CD4-positive, alpha-beta memory T cell (primary cell): ENCODE measurements at places on chromosomes 2 and 18.
A peak's percentile ranks its signal among the peaks of the same experiment; 100 is the strongest.

DNA sequence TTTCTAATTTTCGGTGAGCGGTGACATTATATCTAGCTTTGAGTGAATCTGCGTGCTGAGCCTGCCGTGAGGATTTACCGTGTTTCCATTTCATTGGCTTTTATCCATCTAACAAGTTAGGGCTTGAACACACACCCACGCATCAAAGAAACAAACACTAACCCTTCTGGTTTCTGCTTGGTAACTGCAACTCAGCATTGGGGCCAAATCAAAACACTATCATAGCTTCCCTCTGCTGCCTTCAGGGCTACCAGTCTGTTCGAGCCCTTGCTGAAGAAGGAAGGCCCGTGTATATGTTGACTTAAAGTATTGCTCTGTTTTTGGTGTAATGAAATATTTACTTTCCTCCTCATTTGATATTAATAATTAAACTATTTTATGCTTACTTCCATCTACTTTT is 227.2 kb downstream of the PHLPP1 start:
- H3K4me3 ChIP-seq, result no peak overlapping the region
- no peaks in the 10 kb centered on the region for H3K4me1 ChIP-seq
- no peaks in the 10 kb centered on the region for H3K36me3 ChIP-seq
- H3K27ac ChIP-seq, result no peak overlapping the region

DNA sequence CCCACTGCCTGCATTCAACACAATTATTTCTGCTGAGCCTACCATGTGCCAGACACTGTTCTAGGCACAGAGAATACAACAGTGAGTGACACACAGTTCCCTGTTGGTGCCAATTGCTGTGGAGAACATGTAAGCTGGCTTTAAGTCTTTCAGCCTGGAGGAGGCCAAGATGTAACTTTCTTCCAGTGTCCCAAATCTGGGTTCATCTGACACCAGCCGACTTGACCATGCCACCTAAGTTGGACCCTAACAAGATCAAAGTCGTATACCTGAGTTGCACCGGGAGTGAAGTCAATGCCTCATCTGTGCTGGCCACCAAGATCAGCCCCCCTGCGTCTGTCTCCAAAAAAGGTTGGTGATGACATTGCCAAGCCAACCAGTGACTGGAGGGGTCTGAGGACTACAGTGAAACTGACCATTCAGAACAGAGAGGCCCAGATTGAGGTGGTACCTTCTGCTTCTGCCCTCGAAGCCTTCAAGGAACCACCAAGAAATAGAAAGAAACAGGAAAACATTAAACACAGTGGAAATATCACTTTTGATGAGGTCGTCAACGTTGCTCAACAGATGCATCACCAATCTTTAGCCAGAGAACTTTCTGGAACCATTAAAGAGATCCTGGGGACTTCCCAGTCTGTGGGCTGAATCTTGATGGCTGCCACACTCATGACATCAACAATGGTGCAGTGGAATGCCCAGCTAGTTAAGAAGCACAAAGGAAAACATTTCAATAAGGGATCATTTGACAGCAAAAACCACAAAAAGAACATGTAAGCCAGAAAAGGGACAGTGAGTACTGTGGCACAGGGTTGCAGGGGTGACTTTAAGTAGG is 6.3 kb downstream of the TRABD2A start:
- peak overlapping the region; percentile 16 for H3K27ac ChIP-seq
- no peaks in the 10 kb centered on the region for H3K27me3 ChIP-seq
- peaks cover 87% of the 10 kb centered on the region for H3K4me1 ChIP-seq
- peak; percentile 71 for DNase-seq

DNA sequence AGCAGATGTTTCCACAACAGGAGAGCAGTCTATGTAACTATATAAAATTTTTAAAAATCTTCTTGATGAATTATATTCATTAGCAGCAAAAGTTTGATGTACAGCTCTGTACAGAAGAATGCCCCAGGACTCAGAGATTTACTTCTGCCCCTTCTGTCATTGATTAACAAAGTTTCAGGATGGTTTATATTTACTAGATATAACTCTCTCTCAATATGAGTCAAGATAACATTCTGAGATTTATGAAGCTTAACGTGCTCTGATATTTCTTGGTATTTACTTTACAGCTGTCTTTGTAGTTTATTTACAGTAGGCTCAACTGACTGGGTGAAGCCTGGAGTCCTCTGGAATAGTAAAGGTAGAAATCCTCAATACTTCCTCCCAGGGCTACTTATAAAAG is 93.6 kb upstream of the HNMT start:
- DNase-seq, result no peak
- no peaks in the 10 kb centered on the region for H3K36me3 ChIP-seq
- no peaks in the 10 kb centered on the region for H3K27me3 ChIP-seq

DNA sequence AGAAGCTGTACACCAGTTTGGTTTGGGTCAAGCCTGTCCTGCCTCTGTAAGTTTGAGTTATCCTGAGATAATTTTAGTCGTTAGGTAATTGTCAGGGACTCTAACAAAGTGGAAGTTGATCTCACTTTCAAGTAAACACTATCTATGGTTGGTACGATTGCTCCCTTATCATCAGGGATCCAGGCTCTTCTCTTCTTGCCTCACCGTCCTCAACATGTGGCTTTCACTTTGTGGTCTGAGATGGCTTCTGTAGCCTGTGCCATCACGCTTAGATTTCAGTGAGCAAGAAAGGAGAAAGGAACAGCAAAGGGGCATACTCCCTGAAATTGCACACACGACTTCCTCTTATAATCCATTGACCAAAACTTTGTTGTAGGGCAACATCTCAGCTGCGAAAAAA is 115.6 kb downstream of the CTAGE1 start:
- no peaks in the 10 kb centered on the region for H3K4me1 ChIP-seq
- H3K4me3 ChIP-seq, result no peak overlapping the region
- H3K36me3 ChIP-seq, result no peaks in the 10 kb centered on the region
- H3K27ac ChIP-seq, result no peak overlapping the region
- DNase-seq, result no peak
